ENCODE measurements at places on chromosomes 1 and 21. TPM values are rescaled to one million over a fixed set of nuclear protein-coding genes. Genes with fewer than 3 reads are reported as not detected.

HAO2 gene
- not detected for total RNA-seq

ADAR gene
- total RNA-seq = 128 TPM

B4GALT2 gene
- 23.7 TPM for total RNA-seq

GRCh38 chr1:213953806-213954205, 34.0 kb upstream of the PROX1 start:
- no peak overlapping the region for H3K27ac ChIP-seq
- H3K4me1 ChIP-seq = no peaks in the 10 kb centered on the region
- H3K4me3 ChIP-seq = no peak overlapping the region
- no peaks in the 10 kb centered on the region for H3K27me3 ChIP-seq
- no peaks in the 10 kb centered on the region for H3K36me3 ChIP-seq
- no peak for DNase-seq

DNA sequence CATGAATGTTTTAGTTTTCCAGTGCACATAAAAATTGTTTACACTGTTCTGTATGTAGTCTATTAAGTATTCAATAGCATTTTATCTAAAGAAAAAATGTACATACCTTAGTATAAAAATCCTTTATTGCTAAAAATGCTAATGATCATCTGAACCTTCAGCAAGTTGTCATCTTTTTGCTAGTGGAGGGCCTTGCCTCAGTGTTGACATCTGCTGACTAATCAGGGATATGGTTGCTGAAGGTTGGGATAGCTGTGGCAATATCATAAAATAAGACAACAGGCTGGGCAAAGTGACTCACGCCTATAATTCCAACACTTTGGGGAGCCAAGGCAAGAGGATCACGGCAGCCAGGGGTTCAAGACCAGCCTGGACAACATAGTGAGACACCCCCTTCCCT, 9.0 kb downstream of the DYNLT5 start:
- no peaks in the 10 kb centered on the region for H3K4me1 ChIP-seq
- H3K36me3 ChIP-seq = no peaks in the 10 kb centered on the region
- no peak for DNase-seq
- H3K4me3 ChIP-seq = no peak overlapping the region
- no peak overlapping the region for H3K27ac ChIP-seq

DNA sequence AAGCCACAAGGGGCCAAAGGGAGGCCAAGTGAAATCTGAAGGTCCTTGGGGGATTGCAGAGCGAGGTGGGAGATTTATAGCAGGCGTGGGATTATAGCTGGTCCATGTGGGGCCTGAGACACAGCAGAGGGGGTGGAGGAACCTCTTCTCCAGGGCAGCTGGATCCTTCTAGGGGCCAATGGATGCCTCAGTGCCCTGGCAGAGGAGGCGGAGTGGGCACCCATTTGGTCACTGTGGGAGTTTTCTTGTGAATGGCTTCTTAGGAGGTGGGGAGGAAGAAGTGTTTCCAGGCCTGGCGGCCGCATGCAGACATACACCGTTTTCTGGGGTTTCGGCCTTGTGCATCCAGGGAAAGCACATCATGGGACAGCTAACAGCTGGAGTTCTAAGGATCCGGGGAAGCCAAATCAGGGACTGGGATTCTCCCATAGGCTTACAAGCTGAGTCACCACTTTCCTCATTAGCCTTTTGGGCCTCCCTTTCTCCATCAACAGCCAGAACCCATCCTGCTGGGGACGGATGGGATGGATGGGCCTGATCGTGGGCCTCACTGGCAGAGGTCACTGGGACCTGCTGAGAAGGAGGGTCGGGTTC, 76.5 kb downstream of the RHOU start:
- no peak for DNase-seq
- no peaks in the 10 kb centered on the region for H3K27me3 ChIP-seq
- peaks cover 31% of the 10 kb centered on the region for H3K4me1 ChIP-seq
- no peak overlapping the region for H3K27ac ChIP-seq

DNA sequence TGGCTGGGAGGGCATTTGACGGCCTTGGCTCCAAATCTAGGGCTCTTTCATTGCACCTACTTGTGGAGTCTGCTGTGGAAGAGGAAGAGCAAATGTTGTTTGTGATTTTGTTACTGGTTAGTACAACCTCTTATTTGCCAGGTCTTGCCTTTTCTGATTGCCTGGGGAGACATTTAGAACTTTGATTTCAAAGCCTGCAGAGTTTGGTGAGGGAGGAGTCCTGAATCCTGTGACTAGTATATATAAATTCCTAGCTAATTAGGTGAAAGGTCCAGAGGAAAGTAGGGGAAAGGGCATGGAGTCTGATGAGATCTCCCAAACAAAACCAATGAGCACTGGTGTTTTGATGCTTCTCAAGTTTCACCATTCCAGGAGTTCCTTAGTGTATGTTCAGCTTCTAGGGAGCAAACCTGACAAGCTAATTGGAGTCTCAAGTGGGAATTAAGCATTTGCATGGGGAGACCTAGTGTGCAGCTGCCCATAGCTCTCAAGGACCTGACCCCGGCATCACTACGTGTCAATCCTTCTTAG, 5.1 kb upstream of the HMGCS2 start:
- H3K4me3 ChIP-seq = peak overlapping the region; percentile 2
- peak overlapping the region; percentile 77 for H3K27ac ChIP-seq
- no peaks in the 10 kb centered on the region for H3K27me3 ChIP-seq
- peak; percentile 89 for DNase-seq
- H3K36me3 ChIP-seq = no peaks in the 10 kb centered on the region

DNA sequence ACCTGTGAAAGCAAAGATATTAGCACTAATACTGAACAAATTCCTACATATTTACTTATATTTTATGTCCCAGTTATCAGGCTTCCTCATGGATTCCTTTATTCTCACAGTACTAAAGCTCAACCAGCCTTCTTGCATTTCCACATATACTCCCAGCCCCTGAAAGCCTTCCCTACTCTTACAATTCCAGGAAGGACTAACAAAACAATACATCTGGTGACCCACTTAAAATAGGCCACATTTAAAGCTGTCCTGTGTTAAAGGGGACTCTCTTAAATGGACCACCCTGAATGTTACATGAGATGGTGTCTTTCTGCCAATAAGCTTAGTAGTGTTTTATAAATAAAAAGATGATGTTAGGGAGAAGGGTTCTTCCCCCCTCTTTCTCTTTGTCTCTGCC, 54.4 kb downstream of the NTMT2 start:
- H3K4me3 ChIP-seq = no peak overlapping the region
- H3K36me3 ChIP-seq = no peaks in the 10 kb centered on the region
- DNase-seq = peak; percentile 3
- H3K27me3 ChIP-seq = no peaks in the 10 kb centered on the region

DNA sequence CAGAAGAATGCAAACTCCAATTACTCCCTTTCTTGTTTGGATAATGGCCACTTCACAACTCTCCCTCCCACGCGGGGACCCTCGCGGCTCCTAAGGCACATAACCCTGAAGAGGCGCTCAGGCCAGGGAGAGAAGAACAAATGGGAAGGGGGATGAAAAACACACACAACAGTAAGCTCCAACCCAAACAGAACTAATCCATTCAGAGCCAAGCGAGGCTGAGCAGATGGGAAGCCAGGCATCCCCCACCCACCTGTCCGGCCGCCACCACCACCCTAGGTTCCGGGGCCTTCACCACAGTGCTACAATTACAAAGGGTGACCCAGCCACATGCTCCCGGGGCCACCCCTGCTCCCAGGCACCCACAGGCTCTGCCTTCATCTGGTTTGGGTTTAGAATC, 101.5 kb downstream of the MRPL37 start:
- peaks cover 39% of the 10 kb centered on the region for H3K27me3 ChIP-seq
- no peak overlapping the region for H3K27ac ChIP-seq
- DNase-seq = peak; percentile 52
- H3K4me3 ChIP-seq = no peak overlapping the region
- H3K36me3 ChIP-seq = no peaks in the 10 kb centered on the region
- H3K4me1 ChIP-seq = peaks cover 64% of the 10 kb centered on the region
